SK-N-SH treated with all-trans-retinoic acid at 6 μM for 48 hours (cell line): ENCODE measurements at places on chromosomes 5 and 9.

DNA sequence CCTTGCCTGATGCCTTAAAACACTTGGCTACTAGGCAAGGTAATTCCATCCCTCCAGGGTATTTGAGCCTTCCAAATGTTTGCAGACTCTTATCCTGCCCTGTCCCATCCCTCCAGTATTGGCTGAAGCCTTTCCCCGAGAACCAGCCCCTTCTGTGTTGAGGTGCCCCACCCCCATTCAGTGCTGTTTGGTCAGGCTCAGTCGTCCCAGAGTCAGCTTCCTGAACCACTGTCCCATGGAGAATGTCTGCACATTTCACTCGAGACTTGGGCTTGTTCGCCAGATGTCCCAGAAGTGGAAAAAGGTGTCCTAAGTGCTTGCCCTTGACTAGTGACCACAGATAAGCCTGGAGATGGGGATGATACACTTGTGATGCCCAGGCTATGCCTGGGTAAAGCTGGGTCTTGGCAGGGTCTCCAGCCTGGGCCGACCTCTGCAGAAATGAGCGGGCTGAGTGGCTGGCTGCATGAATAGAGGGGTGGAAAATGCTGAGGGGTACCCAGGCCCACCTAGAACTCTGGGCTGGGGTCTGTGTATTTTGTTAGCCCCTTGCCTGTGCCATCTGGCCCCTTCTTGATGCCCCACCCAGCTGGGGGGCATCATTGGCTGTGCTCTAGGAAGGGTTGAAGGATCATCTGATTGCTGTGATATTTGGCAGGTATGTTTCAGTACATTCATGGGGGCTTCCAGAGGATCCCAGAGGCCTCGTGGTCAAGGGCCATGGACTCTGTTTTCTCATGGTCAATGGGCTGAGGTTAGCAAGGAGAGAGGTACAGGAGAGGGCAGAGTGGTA is 178.4 kb downstream of the MACROH2A1 start:
- no peak for ATAC-seq

GRCh38 chr5:54680998-54681397 is 163.4 kb downstream of the SNX18 start:
- ATAC-seq = no peak

- ATAC-seq = no peak
Measured at GRCh38 chr5:108094800-108095199, 287.1 kb downstream of the FBXL17 start.

- ATAC-seq = no peak
Measured at GRCh38 chr9:94808926-94809700, 82.6 kb downstream of the AOPEP start.

GRCh38 chr5:41414598-41414997 is 95.8 kb downstream of the PLCXD3 start:
- ATAC-seq = peak; percentile 86

DNA sequence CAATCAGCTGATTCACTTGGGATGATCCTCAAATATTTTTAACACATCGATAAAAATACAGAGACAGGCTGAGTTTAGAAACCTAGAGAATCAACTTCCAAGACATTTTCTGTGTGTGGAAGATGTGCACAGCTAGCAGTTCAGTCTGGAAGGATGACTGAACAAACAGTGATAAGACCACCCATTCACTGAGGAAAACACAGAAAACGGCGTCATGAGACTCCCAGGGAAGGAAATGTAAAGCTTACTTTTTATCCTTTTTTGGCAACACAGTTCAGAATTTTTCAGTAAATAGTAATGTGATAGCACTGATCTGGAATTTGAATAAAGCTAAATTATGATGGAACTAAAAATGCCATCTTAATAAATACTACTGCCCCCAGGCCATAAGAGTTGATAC is 277.6 kb downstream of the SEMA5A start:
- no peak for ATAC-seq

DNA sequence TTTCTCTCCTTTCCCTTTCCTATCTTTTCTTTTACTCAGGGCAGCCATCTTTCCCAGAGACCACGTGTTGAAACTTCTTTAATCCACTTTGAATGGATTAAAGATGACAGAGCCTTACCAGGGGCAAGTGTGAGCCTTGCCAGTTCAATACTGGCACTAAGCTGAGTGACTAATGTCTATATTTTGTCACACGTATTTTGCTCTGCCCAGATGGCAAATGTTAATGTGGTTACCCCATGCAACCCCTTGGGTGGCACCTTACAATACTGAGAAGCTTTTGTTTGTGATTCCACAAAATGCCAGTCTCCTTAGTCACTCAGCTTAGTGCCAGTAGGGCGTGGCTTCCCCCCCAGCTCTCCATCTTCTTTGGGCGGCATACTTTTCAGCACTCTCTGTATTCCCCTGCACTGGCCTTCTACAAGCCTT is 24.8 kb downstream of the ANXA1 start:
- peak; percentile 48 for ATAC-seq

- no peak for ATAC-seq
Measured at GRCh38 chr5:36359267-36359666, 57.6 kb upstream of the RANBP3L start.

- ATAC-seq = no peak
Measured at GRCh38 chr5:168809218-168809617, 230.1 kb upstream of the PANK3 start.

- no peak for ATAC-seq
Measured at GRCh38 chr5:177498013-177498787, 796 bp upstream of the PDLIM7 start.

DNA sequence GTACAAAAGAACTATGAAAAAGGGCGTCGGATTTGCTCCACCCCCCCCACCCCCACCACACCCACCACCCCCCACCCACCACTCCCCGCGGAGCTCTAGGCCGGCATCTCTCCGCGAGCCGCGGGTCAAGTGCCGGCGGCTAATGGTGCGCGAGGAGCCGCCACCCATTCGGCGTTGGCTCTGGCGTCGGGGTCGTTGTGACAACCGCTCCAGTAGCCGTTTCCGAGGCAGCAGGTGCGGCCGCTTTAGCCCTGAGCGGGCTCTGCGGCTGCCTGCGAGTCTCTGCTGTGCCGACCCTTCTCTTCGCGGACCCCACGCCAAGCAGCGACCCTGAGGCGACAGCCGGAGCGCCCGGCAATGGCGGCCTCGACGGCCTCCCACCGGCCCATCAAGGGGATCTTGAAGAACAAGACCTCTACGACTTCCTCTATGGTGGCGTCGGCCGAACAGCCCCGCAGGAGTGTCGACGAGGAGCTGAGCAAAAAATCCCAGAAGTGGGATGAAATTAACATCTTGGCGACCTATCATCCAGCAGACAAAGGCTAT is at the start of gene PPP1R2B:
TSS of gene PPP1R2B (plus strand) at position 90 of the 546 bp plus-strand sequence. CDS start at position 358, 268 bp downstream.
- no peak for ATAC-seq

- ATAC-seq = peak; percentile 39; the same call in 1 of the 3 replicates
Measured at GRCh38 chr9:76576344-76576743, 117.4 kb downstream of the GCNT1 start.

DNA sequence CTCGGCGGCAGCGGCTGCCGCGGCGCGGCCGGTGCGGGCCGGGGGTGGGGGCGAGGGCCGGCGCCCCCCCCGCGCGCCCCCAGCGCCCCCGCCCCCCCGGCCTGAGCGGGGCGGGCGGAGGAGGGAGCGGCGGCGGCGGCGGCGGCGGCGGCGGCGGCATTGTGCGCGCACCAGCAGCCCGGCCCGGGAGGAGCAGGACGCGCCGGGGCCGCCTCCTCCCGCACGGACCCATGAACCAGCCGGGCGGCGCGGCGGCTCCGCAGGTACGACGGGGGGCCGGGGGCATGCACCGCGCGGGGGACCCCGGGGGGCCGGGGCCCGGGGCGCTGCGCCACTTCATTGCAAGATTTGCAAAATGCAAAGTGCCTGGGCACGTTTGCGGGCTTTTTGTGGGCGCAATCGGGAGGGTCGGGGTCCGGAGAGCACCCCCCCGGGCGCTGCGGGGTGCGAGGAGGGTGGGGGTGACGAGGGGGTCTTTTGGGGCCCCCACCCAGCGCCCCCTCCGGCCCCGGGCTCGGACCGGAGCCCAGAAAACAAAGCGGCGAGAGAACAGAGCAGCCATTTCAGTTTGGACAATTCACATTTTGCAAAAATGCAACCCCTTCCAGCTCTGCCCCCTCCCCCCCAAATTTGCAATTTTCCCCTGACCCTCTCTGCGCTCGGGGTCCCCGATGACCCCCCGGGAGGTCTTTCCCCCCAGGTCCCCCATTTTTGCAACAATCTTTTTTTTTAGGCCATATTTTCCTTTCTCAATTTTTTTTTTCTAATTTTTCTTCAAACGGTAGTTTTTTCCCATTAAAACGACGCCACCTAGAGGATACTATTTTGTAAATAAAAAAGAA is at the start of gene ZNF618:
TSS of gene ZNF618 (plus strand) at position 159 of the 842 bp plus-strand sequence. CDS start at position 231, 72 bp downstream.
- peak; percentile 78 for ATAC-seq

GRCh38 chr5:59798862-59799667 is 94.5 kb downstream of the PDE4D start:
- peak; percentile 53 for ATAC-seq

DNA sequence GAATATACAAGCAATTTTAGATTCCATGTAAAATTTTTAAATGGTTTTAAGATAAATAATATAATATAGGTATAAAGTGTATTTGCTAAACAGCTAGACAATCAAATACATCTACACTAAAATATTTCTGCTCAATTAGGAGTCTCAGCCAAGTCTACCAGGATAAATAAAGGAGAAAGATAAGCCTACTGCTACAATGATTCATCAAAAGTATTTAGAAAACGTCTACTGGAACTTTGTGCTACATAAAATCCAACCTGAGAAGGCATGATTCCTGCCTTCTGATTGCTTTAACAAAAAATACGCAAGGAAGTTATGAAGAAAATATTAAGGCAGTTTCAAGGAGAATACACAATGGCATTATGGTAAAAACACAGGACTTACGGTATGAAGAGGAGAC is 570.6 kb downstream of the EFNA5 start:
- no peak for ATAC-seq
